Activated CD8-positive, alpha-beta memory T cell treated with anti-CD3 and anti-CD28 coated beads, Interleukin-2, amount 10 ng/mL, durations not matched to agents 7 days and 5 days (primary cell): ENCODE measurements at places on chromosomes 5 and 9. TPM values are rescaled to one million over a fixed set of nuclear protein-coding genes. Genes with fewer than 3 reads are reported as not detected.

- peaks cover 25% of the 10 kb centered on the region for H3K36me3 ChIP-seq
- no peak overlapping the region for H3K4me3 ChIP-seq
- H3K27me3 ChIP-seq = no peaks in the 10 kb centered on the region
- H3K27ac ChIP-seq = peak overlapping the region; percentile 62
- peaks cover 27% of the 10 kb centered on the region for H3K4me1 ChIP-seq
Measured at GRCh38 chr9:6873857-6874256, 116.1 kb downstream of the KDM4C start.

DNA sequence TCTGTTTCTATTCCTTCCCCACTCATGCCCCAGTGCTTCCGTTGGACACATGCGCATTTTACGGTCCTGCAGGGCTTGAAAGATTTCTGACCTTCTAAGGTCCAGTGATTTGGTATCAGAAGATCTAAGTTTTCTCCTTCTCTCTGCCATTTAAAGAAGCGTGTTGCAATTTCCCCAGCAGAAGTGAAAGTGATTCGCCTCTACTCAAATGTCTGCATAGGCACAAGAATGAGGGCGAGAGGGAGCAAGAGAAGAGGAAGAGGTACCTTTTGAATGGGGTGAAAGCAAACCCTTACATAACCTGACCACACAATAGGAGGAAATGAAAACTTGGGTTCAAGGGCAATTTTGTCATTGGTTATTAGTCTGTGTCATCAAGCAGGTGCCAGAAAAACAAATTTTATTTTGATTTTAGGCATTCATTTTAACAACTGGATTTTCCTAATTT, 31.7 kb upstream of the NR3C1 start:
- peak overlapping the region; percentile 85 for H3K27ac ChIP-seq
- H3K4me1 ChIP-seq = peaks cover 45% of the 10 kb centered on the region
- H3K36me3 ChIP-seq = no peaks in the 10 kb centered on the region
- peak overlapping the region; percentile 78 for H3K4me3 ChIP-seq

Gene LEAP2
- total RNA-seq = 6.0 TPM

DNA sequence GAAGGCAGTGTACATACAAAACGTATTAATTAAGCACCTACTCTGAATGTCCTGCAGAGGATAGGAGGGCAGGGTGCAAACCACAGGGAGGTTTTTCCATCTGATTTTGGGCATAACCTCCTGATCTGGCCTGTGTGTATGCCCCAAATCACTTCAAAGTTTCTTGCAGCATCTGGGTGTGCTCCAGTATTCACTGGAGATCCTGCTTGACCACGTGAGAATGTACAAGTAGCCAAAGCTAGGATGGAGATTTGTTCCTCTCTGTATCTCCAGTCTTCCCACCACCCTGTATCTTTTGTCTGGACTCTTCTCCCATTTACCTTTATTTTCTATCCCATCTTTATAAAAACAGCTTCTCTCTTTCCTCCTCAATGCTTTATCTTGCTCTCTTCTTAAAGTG, 207.7 kb downstream of the FBXL7 start:
- DNase-seq = no peak
- H3K27ac ChIP-seq = no peak overlapping the region
- H3K4me1 ChIP-seq = no peaks in the 10 kb centered on the region
- no peaks in the 10 kb centered on the region for H3K36me3 ChIP-seq
- H3K27me3 ChIP-seq = no peaks in the 10 kb centered on the region

Gene PCDHA11
- not detected for total RNA-seq

DNA sequence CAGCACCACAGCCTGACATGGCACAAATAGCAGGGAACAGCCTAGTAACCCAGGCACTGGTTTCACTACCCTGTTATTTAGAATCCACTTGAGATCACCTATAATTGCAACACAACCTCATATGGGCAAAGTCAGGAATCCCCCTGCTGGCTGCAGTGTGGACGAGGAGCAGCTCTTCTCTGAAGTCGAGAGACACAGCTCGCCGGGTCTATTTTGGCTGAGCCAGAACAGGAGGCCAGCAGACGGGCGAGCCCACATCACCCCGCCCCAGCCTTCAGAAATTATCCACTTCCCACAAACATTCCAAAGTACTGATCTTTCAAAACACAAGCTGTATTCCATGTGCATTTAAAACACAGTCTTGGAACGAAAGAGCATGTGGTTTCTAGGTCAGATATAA, 179.0 kb downstream of the ROR2 start:
- H3K4me3 ChIP-seq = no peak overlapping the region
- no peaks in the 10 kb centered on the region for H3K36me3 ChIP-seq
- peaks cover 27% of the 10 kb centered on the region for H3K27me3 ChIP-seq
- H3K27ac ChIP-seq = no peak overlapping the region

DNA sequence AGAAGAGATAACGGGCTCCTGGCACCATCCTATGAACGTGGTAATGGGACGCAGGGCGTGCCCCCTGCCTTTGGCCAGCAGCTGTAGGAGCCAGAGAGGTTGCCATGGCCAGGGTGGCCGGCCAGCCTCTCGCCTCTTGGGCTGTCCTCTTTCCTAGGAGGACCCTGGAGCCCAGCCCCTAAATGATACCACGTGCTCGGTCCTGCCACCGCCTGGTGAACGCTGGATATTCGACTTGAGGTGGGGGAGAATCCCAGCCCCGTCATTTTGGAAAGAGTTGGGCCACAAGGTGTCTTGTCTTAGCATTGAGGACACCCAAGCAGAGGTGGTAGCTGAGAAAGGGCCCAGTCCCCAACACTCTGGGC, 391 bp upstream of the NRG2 start:
- H3K4me1 ChIP-seq = peaks cover 21% of the 10 kb centered on the region
- peaks cover 2% of the 10 kb centered on the region for H3K36me3 ChIP-seq
- DNase-seq = no peak
- H3K4me3 ChIP-seq = peak overlapping the region; percentile 67
- no peak overlapping the region for H3K27ac ChIP-seq

- peaks cover 18% of the 10 kb centered on the region for H3K36me3 ChIP-seq
- peaks cover 27% of the 10 kb centered on the region for H3K4me1 ChIP-seq
- H3K4me3 ChIP-seq = no peak overlapping the region
- H3K27me3 ChIP-seq = no peaks in the 10 kb centered on the region
- H3K27ac ChIP-seq = no peak overlapping the region
Measured at GRCh38 chr5:34003941-34004340, 3.9 kb downstream of the AMACR start.

DNA sequence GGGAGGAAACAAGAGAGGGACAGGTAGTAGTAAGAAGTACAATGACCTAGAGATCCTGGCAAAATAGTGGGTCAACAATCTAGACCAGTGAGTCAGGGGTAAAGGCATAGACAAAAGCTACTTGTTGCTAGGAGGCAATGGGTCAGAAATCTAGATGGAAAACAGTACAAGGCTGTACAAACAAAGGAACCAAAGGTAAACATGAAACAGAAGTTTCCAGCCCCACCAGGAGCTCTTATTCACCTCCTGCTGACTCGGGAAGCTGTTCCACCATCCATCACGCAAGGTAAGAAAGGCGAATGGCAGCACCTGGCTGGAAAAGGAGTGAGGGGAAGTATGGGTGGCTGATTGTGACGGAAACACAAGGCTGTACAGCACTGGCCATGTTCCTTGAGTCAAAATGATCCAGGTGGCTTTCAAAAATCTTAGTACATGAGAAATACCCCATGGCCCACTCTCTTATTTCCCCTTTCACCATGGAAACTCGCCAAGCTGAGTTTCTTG, 70.5 kb upstream of the RAI14 start:
- H3K27me3 ChIP-seq = peaks cover 8% of the 10 kb centered on the region
- H3K36me3 ChIP-seq = no peaks in the 10 kb centered on the region
- DNase-seq = no peak
- H3K4me3 ChIP-seq = no peak overlapping the region
- H3K4me1 ChIP-seq = no peaks in the 10 kb centered on the region

DNA sequence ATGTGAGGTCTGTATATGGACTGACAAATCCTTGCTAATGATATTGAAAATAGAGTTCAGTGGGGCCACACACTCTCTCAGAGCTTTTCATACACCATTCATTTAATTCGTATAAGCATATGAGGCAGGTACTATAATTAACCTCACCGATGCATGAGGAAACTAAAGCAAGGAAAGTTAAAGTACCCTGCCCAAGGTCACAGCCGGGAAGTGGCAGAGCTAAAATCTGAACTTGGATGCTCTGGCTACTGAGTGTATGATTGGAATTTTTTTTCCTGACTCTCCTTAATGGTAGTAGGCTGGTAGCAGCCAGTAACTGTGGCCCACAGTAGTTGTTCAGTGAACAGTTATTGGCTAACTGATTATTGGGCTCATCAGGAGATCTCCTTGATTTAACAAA, 135.3 kb downstream of the NUDT12 start:
- peaks cover 16% of the 10 kb centered on the region for H3K27me3 ChIP-seq
- H3K27ac ChIP-seq = no peak overlapping the region
- DNase-seq = no peak
- no peak overlapping the region for H3K4me3 ChIP-seq

DNA sequence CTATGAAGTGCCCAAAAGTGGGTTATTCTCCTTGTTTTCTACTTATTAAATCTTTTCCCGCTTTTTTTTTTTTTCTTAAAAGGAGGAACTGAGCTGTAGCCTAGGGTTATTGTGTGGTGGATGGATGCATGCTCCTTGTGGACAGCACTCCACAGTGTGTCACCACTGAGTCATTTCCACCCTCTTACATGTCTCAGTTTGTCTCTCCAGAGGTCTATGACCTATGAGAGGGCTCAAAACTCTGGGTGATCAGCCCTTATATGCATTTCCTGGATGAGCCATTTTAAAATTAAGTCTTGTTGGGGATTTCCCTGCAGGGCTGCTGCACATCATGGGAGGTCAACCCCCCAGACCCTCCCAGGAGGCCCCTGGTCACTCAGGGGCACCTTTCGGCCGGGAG, 102.2 kb upstream of the MOCS2 start:
- H3K27ac ChIP-seq = no peak overlapping the region
- peaks cover 1% of the 10 kb centered on the region for H3K36me3 ChIP-seq
- no peak for DNase-seq
- H3K27me3 ChIP-seq = peaks cover 2% of the 10 kb centered on the region
- H3K4me1 ChIP-seq = peaks cover under 1% of the 10 kb centered on the region
- no peak overlapping the region for H3K4me3 ChIP-seq

Gene TMEM252
- not detected for total RNA-seq

Gene NAIP
- total RNA-seq = 7.2 TPM

DNA sequence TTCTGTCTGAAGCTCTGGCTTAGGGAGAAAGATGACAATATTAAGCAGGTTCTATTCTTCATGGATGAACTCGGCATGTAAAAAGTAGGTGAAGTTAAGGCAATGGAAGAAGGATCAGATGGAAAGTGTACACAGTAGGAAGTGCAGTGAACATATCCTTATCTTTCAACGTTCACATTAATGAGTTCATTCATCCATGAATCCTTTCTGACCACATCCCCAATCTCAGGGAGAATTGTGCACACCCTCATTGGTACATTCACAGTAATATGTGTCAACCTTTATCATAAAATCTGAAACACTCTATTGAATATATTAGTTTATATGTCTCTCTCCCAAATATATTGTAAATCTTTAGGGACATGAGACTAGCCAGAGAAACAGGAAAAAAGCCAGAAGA, 5.5 kb downstream of the GIN1 start:
- H3K4me3 ChIP-seq = no peak overlapping the region
- H3K36me3 ChIP-seq = peaks cover 17% of the 10 kb centered on the region
- no peaks in the 10 kb centered on the region for H3K27me3 ChIP-seq
- peaks cover 43% of the 10 kb centered on the region for H3K4me1 ChIP-seq

- peaks cover 3% of the 10 kb centered on the region for H3K36me3 ChIP-seq
Measured at GRCh38 chr9:134390537-134390936, 64.3 kb downstream of the RXRA start.

- no peaks in the 10 kb centered on the region for H3K27me3 ChIP-seq
- H3K36me3 ChIP-seq = no peaks in the 10 kb centered on the region
- H3K4me1 ChIP-seq = no peaks in the 10 kb centered on the region
- H3K27ac ChIP-seq = no peak overlapping the region
- no peak for DNase-seq
- H3K4me3 ChIP-seq = no peak overlapping the region
Measured at GRCh38 chr5:171520300-171521174, 101.1 kb downstream of the FGF18 start.

DNA sequence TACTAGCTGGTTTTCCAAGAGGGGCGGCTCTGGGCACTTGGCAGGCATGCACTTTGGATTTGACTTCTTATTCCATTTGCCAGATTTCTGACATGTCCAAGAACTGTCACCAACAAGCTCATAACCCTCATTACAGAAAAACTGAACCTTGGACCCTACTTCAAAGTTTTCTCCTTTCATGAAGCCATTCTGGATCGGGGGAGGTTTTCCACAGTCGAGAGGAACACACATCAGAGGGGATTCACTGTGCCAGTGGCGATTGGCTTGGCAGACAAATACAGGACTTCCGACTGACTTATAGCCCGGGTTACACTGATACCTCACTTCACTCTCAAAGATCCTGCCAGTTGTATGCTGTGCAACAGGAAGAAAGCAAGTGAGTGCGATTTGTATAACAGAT, 70.9 kb upstream of the TXNDC8 start:
- no peaks in the 10 kb centered on the region for H3K36me3 ChIP-seq
- no peaks in the 10 kb centered on the region for H3K27me3 ChIP-seq
- DNase-seq = no peak
- H3K4me1 ChIP-seq = no peaks in the 10 kb centered on the region
- no peak overlapping the region for H3K4me3 ChIP-seq
- no peak overlapping the region for H3K27ac ChIP-seq

Gene FOXD4L5
- 0.23 TPM for total RNA-seq

DNA sequence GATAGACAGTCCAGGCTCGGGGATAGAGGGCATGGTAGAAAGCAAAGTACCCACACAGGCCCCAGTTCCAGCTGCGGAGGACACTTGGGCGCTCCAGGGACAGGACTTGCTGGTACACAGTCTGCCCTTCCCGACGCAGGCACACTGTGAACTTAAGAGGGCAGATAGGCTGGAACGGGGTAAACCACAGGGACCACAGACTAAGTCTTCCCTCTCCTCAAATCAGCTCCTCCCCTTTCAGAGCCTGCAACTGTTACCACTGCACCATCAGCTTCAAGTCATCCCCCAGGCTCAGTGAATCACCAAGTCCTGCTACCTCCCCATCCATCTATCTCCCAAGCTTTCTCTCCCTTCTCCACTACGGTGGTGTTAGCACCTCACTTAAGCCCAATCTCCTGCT, 7.3 kb downstream of the GBA2 start:
- no peaks in the 10 kb centered on the region for H3K27me3 ChIP-seq
- H3K36me3 ChIP-seq = peaks cover 32% of the 10 kb centered on the region
- peaks cover 33% of the 10 kb centered on the region for H3K4me1 ChIP-seq
- DNase-seq = peak; percentile 58
- H3K27ac ChIP-seq = peak overlapping the region; percentile 20

GRCh38 chr5:67094476-67095300, 101.9 kb downstream of the CD180 start:
- peaks cover 7% of the 10 kb centered on the region for H3K36me3 ChIP-seq
- DNase-seq = no peak
- no peak overlapping the region for H3K27ac ChIP-seq
- peaks cover 2% of the 10 kb centered on the region for H3K4me1 ChIP-seq
- no peak overlapping the region for H3K4me3 ChIP-seq
- no peaks in the 10 kb centered on the region for H3K27me3 ChIP-seq

DNA sequence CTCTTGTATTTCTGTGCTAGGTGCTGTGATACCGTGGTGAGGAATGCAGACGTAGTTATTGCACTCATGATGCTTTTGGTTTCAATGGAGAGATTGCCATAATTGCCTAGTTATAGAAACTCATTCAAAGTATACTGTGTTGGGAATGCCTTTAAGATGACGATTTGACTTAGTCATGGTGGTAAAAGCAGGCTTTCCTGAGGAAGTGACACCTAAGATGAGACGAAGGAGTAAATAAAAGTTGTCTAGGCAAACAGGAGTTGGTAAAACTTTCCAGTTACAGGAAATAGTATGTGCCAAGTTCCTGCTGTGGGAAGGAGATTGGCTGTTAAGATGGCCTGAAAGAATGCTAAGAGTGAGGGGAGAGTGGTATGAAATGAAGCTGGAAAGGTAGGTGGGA, 48.1 kb downstream of the FOCAD start:
- no peak overlapping the region for H3K4me3 ChIP-seq
- H3K4me1 ChIP-seq = peaks cover 5% of the 10 kb centered on the region
- no peaks in the 10 kb centered on the region for H3K27me3 ChIP-seq
- DNase-seq = no peak
- H3K27ac ChIP-seq = no peak overlapping the region

Gene C9orf153
- total RNA-seq = not detected
